Stimulated activated CD4-positive, alpha-beta T cell treated with anti-CD3 and anti-CD28 coated beads, Interleukin-2, amount 100 ng/mL, for 24 hours (primary cell): ENCODE measurements at places on chromosomes 5 and 9.

DNA sequence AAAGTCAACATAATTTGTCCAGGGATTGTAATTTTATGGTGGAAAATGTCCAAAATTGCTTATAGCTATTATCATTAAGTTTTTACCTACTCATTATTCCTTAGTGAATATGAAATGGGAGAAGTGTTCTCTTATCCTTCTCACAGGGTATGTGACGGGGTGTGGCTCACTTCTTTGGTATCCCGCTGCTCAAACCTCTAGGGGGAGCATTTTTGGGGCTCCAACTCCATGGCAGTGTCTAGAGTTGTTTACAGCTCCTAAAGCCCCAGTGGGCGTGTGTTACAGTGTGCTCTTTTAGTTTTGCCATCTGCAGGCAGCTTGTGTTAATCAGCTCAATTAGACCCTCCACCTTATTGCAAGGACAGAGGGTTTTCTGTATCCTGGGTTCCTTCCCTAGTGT, 89.4 kb downstream of the CDKN2A start:
- DNase-seq: no peak

DNA sequence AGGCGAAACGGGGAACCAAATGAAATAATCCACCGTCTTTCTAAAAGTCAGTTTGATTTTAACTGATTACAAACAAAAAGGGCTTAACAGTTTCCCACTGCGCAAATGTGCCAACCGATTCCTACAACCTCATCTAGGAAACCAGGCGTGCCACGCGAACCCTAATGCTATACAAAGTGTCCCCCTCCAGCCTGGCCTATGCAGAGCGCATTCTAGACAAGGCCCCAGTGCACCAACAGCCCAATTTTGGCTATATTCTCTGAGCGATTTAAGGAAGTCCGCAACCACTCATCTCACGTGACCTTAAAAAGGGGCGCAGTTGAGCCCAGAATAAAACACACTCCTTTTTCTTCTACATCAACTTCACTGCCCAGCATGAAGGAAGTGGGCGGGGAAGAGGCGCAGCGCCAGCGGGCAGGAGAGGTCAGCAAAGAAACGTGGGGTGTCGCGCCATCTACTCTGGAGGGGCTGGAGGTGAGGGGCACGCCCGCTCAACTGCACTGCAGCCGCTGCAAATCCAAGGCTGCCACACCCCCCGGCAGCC, 779 bp downstream of the FAM13B start:
- DNase-seq: no peak

DNA sequence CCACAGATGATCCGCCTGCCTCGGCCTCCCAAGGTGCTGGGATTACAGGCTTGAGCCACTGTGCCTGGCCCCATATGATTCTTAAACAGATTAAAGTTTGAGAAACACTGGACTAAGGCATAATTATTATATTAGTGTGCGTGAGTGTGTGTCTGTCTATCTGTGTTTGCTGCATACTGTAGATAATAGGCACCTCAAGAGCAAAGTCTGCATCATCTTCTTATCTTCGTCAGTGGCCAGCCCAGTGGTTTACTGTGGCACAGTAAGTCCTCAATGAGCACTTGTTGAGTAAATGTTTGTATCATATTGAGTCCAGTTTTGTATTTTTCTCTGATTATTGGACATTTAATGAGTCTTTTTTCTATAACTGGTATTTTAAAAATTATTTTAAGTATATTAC, 81.7 kb downstream of the ITGA1 start:
- no peak for DNase-seq

DNA sequence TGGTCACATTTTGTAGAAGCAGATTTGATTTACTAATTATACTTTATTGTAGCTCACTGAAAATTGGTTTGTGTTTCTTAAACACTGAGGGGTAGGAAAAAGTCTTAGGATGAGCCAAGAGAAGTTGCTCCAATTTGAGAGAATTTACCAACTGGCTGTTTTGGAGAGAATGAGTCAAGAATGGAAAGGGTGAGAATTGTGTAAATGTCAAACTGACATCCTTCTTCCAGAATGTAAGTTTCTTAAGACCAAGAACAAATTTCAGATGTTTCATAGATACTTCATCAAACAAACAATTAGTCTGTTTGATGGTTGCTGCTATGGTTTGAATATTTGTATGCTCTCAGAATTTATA, 106.2 kb upstream of the TXNDC8 start:
- no peak for DNase-seq

GRCh38 chr5:92861531-92862285, 719.3 kb downstream of the NR2F1-AS1 start:
- no peak for DNase-seq

DNA sequence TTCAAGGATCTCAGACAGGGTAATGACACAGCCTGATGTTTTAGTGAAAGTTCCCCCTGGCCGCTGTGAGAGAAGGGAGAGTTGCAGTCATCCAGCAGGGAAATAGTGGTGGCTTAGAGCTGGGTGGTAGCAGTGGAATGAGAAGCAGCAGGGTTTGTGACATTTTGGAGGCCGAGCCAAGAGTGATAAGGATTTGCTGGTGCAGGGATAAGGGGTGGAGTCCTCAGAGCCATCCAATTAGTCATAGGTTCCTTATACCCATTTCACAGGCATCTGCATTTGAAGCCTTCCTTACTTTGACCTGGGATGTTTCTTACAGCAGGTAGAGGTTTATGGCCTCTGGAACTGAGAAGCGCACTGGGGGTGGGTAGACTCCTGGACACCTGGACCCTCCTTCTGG, 12.8 kb downstream of the JADE2 start:
- DNase-seq: no peak
